Ureter (tissue), 1 donor: ENCODE measurements at places on chromosomes 6 and 20. TPM values are rescaled to one million over a fixed set of nuclear protein-coding genes. Genes with fewer than 3 reads are reported as not detected.

GRCh38 chr20:57785720-57786119 lies 75.9 kb upstream of the PMEPA1 start:
- DNase-seq = no peak

GRCh38 chr20:48638546-48638945 lies 189.3 kb downstream of the PREX1 start:
- no peak for DNase-seq

- no peak for DNase-seq
These were observed 144.2 kb downstream of the TTLL2 start for GRCh38 chr6:167469101-167469500.

DNA sequence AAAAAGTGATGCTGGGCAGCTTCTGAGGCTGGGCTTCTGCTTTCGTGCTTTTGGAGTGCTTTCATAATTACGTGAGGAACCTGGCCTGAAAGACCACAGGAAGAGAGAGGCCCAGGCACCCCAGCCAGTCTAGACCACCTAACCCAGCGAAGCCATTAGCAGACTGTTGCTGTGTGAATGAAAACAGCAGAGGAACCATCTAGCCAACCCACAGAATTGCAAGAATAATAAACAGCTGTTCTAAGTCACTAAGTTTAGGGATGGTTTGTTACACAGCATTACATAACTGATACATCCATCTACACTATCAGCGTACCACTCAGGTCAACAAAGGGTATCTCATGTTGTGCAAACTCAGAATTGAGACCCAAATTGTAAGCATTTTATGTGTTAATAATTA lies 34.5 kb downstream of the FGD2 start:
- no peak for DNase-seq

GRCh38 chr6:168012431-168013249 lies 15.2 kb downstream of the KIF25 start:
- DNase-seq = peak; percentile 28

- DNase-seq = no peak
These were observed 38.5 kb downstream of the CPXM1 start for GRCh38 chr20:2761885-2762284.

GRCh38 chr20:49483018-49483695 lies 689 bp upstream of the KCNB1 start:
- DNase-seq = no peak

GRCh38 chr6:137761487-137761886 lies 105.6 kb upstream of the TNFAIP3 start:
- DNase-seq = no peak

GRCh38 chr20:33299111-33299603 lies 16.1 kb downstream of the BPIFB1 start:
- DNase-seq = peak; percentile 67

DNA sequence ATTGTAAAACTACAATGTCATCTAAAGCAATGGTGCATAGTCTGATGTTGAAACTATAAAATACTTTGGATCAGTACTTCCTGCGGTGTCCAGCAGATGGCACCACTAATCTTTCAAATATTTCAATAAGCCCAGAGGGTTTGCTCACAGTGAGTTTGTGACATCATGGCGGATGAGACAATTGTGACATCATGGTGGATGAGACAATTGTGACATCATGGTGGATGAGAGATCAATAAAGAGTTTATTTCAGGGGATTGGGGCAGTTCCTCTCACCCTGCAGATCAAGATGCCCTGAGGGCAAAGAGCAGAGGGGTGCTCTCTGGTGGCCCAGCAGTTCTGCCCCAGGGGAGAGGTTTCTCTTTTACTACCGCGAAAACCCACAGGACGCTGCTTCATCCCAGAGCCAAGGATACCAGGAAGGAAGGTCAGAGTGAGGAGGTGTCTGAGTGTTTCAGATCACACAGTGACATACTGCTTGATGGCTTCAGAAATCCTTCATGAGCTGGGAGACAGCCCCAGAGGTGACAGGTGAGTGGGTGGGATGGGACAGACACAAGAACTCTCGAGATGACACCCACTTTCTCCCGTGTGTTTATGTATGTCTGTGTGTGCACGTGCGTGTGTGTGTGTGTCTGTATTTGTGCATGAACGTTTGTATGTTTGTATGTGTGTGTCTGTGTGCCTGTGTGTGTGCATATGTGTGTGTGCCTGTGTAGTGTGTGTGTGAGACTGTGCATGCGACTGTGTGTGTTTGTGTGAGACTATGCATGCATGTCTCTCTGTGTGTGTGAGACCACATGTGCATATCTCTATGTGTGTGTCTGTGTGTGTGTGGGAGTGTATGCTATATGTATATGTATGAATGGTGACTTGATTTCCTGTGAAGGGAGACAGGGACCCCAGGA lies 7.3 kb upstream of the ULBP2 start:
- DNase-seq = peak; percentile 72

TRIM15 gene
- not detected for total RNA-seq

NKAPL gene
- 1.4 TPM for total RNA-seq

FKBP1C gene
- total RNA-seq = not detected

GMDS gene
- total RNA-seq = 65.2 TPM

TPD52L1 gene
- 54.8 TPM for total RNA-seq

CPXM1 gene
- 3.0 TPM for total RNA-seq

NOTCH4 gene
- 19.4 TPM for total RNA-seq

RFX6 gene
- not detected for total RNA-seq

GUCA1A gene
- not detected for total RNA-seq

C6orf15 gene
- total RNA-seq = not detected
